ENCODE measurements at places on chromosomes 7 and 10. TPM values are rescaled to one million over a fixed set of nuclear protein-coding genes. Genes with fewer than 3 reads are reported as not detected.

Gene PNLIPRP1
- not detected for total RNA-seq

Gene STEAP2
- not detected for total RNA-seq

Gene HOXA10
- not detected for total RNA-seq

Gene NOS3
- total RNA-seq = 13.8 TPM

DNA sequence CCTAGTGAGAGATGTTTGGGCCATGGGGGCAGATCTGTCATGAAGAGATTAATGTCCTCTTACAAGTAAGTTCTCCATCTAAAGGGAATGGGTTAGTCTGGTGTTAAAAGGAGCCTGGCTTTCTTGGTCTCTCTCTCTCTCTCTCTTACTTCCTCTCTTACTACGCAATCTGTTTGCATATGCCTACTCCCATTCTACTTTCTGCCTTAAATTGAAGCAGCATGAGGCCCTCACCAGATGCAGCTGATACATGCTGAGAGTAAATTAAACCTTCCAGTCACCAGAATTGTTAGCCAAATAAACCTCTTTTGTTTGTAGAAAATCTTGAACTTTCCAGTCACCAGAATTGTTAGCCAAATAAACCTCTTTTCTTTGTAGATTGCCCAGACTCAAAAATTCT is 884.1 kb downstream of the NRG3 start:
- no peaks in the 10 kb centered on the region for H3K4me1 ChIP-seq
- no peak overlapping the region for H3K27ac ChIP-seq
- H3K27me3 ChIP-seq = no peaks in the 10 kb centered on the region
- no peak for DNase-seq

GRCh38 chr10:7239312-7239985 is 171.4 kb downstream of the SFMBT2 start:
- peak overlapping the region; percentile 65 for H3K27ac ChIP-seq
- H3K36me3 ChIP-seq = peaks cover 86% of the 10 kb centered on the region
- H3K4me3 ChIP-seq = peak overlapping the region; percentile 5
- peak; percentile 73 for DNase-seq
- peaks cover 63% of the 10 kb centered on the region for H3K4me1 ChIP-seq

GRCh38 chr10:4242561-4243035 is 457.6 kb upstream of the KLF6 start:
- peaks cover 41% of the 10 kb centered on the region for H3K4me1 ChIP-seq
- no peak for DNase-seq
- no peaks in the 10 kb centered on the region for H3K36me3 ChIP-seq
- H3K27me3 ChIP-seq = no peaks in the 10 kb centered on the region
- H3K27ac ChIP-seq = peak overlapping the region; percentile 26
- H3K4me3 ChIP-seq = no peak overlapping the region

DNA sequence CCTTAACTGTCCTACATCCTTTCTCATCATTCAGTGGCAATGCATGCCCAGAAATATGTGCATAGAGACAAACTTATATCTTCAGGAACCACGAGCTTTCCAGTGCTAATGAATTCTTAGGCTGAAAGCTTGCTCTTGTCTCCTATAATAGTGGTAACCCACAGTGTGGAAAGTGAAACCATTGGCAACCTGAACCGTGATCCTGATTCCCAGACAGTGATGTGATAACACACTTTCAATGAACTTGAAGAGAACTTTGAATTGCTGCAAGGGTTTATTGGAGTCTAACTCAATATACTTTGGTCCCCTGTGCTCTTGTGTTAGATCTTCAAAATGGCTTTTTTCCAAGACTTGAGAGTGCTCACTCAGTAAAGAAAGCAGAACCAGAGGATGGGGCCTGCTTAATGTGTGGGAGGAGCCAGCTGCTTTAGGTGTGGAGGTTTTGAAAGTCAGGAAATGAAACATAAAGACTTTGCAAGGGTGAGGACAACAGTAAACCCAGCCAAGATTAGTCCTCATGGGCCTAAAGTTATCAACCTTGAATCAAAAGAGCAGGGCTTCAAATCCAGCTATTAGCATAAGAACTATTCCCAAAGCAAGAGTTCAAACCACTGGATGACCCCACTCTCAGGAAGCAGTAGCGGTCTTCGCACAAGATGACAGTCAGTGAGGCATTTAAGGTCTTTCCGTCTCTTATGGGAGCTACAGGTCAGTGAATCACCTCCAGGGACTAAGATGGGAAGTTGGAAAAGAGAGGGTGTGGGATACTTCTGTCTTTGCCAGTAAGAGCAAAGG is 332.4 kb upstream of the NRP1 start:
- H3K4me1 ChIP-seq = no peaks in the 10 kb centered on the region
- no peaks in the 10 kb centered on the region for H3K36me3 ChIP-seq
- H3K4me3 ChIP-seq = no peak overlapping the region
- H3K27me3 ChIP-seq = no peaks in the 10 kb centered on the region
- DNase-seq = no peak

- no peak for DNase-seq
- no peak overlapping the region for H3K4me3 ChIP-seq
- no peaks in the 10 kb centered on the region for H3K36me3 ChIP-seq
- H3K4me1 ChIP-seq = no peaks in the 10 kb centered on the region
- peaks cover 28% of the 10 kb centered on the region for H3K27me3 ChIP-seq
- H3K27ac ChIP-seq = no peak overlapping the region
Observed at GRCh38 chr7:23864973-23865372, 155.0 kb downstream of the STK31 start.

- no peak overlapping the region for H3K27ac ChIP-seq
- H3K4me1 ChIP-seq = peaks cover 24% of the 10 kb centered on the region
- DNase-seq = no peak
- H3K4me3 ChIP-seq = peak overlapping the region; percentile 5
- no peaks in the 10 kb centered on the region for H3K27me3 ChIP-seq
- no peaks in the 10 kb centered on the region for H3K36me3 ChIP-seq
Observed at GRCh38 chr10:89090756-89091445, 100.3 kb downstream of the FAS start.

DNA sequence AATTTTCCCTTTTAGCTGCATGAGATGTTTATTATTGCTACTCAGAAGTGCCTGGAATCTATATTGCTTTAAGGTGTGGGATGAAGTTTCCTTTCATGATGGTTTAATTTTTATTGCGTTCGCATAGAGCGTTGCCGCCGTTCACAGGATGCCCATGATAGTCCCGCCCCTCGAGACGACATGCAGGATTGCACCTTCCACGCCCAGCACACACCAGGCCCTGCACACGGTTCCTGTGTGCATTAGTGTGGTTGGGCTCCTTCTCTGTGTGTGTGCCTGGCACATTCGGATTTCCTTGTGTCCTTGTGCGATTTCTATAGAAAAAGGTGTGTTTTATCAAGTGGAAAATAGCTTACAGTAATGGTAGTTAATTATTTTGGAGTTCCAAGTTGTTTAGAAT is 42.1 kb downstream of the MGMT start:
- H3K4me1 ChIP-seq = no peaks in the 10 kb centered on the region
- H3K4me3 ChIP-seq = no peak overlapping the region
- H3K27me3 ChIP-seq = no peaks in the 10 kb centered on the region
- H3K36me3 ChIP-seq = peaks cover 17% of the 10 kb centered on the region
- H3K27ac ChIP-seq = no peak overlapping the region

GRCh38 chr10:17138460-17139042 is 8.9 kb upstream of the CUBN start:
- H3K4me1 ChIP-seq = peaks cover 6% of the 10 kb centered on the region
- peaks cover 6% of the 10 kb centered on the region for H3K36me3 ChIP-seq
- H3K27me3 ChIP-seq = no peaks in the 10 kb centered on the region

DNA sequence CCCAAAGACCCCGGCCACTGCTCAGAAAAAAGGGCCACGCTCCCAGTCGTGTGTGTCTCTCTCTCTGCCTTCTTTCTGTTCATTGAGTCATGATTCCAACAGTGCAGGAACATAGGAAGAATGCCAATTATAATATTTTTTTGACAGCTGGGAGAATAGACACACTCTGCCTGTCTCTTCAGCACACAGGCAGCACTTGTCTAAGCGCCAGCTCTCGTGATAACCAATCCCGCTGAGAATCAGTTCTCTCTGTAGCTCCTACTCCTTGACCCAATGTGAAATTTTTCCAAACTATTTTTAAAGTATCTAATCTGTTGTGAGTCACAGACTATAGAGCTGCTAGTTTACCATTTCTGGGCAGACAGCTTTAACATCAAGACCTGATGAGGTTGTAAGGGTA is 145.7 kb upstream of the RHEB start:
- no peak for DNase-seq
- H3K36me3 ChIP-seq = peaks cover 2% of the 10 kb centered on the region
- H3K4me1 ChIP-seq = no peaks in the 10 kb centered on the region

DNA sequence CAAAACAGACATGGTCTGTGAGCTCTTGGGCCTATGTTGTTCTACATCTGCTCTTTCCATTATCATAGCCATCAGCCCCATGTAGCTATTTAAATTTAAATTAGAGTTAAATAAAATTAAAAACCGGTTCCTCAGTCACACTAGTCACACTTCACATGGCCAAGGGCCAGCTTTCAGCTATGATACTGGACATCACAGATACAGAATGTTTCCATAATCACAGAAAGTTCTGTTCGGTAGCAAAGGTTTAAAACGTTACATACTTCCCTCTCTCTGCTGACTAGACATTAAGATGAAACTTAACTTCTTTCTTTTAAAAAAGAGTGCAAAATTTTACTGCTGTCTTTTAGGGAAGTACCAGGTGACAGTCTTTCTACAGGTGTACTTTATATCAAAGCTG is 43.0 kb downstream of the SRPK2 start:
- H3K36me3 ChIP-seq = no peaks in the 10 kb centered on the region
- no peak overlapping the region for H3K27ac ChIP-seq
- no peaks in the 10 kb centered on the region for H3K27me3 ChIP-seq
- peaks cover 32% of the 10 kb centered on the region for H3K4me1 ChIP-seq
- no peak for DNase-seq
- H3K4me3 ChIP-seq = no peak overlapping the region

DNA sequence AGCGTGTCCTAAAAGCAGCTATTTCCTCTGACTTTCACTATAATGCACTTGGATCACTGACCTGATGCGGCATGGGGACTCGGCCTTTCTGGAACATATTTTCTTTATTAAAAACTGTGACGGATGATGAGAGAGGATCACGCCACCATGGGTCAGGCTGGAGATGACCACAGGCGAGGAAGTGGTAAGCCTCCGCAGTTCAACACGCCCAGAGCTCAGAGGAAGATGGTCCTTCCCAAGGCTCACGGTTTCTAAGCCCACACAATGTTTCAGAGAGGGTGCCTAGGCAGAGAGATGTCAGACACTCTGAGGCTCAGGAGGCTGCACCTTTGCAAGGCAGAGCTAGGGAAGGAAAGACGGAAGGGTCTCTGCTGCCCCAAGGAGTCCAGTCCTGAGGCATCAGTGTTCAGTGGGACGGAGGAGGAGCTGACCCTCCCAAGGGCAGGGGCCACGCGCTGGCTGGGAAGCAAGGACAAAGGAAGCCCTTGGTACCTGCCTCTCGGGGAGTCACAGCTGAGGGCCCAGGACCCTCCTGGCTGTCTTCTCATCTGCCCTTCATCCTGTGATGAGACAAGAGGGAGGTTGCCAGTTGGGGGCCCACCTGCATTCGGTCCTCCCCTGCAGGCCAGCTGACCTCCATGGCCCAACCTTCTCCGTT is 9.5 kb downstream of the CHST15 start:
- H3K27ac ChIP-seq = no peak overlapping the region
- peaks cover 6% of the 10 kb centered on the region for H3K27me3 ChIP-seq
- DNase-seq = no peak
- no peak overlapping the region for H3K4me3 ChIP-seq
- no peaks in the 10 kb centered on the region for H3K36me3 ChIP-seq

- H3K27me3 ChIP-seq = no peaks in the 10 kb centered on the region
- no peak overlapping the region for H3K27ac ChIP-seq
- H3K4me1 ChIP-seq = no peaks in the 10 kb centered on the region
- DNase-seq = no peak
- H3K36me3 ChIP-seq = no peaks in the 10 kb centered on the region
Observed at GRCh38 chr10:76210211-76210610, 778.8 kb downstream of the LRMDA start.

GRCh38 chr10:127267442-127267841 is 71.1 kb upstream of the INSYN2A start:
- H3K27ac ChIP-seq = no peak overlapping the region
- no peaks in the 10 kb centered on the region for H3K36me3 ChIP-seq
- H3K4me1 ChIP-seq = no peaks in the 10 kb centered on the region
- DNase-seq = no peak
- no peak overlapping the region for H3K4me3 ChIP-seq

- no peak overlapping the region for H3K4me3 ChIP-seq
- H3K27ac ChIP-seq = no peak overlapping the region
- no peaks in the 10 kb centered on the region for H3K27me3 ChIP-seq
- no peak for DNase-seq
- peaks cover 14% of the 10 kb centered on the region for H3K4me1 ChIP-seq
- H3K36me3 ChIP-seq = peaks cover 8% of the 10 kb centered on the region
Observed at GRCh38 chr7:92058899-92059298, 75.4 kb downstream of the CYP51A1 start.

DNA sequence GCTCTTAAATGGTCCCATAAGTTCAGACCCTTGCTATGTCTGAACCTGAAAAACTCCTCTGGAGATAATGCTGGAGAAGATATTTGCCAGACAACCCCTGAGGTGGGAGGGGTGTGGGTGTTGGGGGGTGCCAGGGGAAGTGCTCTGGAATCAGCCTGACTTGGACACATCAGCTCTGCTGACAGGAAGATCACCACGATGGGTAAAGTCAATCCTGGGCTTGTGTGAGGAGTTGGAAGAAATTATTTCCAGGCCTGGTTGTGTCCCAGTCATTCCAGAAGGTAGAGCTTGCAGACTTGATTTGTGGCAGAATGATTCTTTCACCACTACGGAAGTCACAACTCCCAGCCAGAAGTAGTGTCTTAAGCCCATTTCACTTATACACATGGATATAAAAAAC is 60.3 kb upstream of the UNC5B start:
- H3K27me3 ChIP-seq = no peaks in the 10 kb centered on the region
- no peak for DNase-seq
- no peak overlapping the region for H3K4me3 ChIP-seq
- H3K27ac ChIP-seq = no peak overlapping the region
- H3K4me1 ChIP-seq = peaks cover 3% of the 10 kb centered on the region

DNA sequence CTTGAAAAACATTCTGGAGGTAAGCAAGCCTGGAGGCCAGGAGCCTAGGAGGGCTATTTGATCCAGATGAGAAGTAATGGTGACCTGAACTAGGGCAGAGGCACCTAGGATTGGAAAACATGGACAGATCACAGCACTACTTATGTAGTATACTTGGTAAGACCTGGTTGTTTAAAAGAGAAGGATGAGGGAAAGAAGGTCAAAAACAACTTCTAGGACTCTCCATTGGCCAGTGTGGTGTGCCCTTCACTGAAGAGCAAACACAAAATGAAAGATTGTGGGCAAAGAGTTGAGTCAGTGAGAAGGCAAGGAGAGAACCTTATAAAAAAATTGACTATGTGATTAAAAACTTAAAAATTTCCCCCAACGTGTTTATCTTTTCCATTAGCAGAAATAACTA is 14.3 kb downstream of the ANKRD1 start:
- no peak for DNase-seq
- no peaks in the 10 kb centered on the region for H3K27me3 ChIP-seq
- H3K4me3 ChIP-seq = no peak overlapping the region
- peaks cover 3% of the 10 kb centered on the region for H3K4me1 ChIP-seq
